Stimulated activated CD4-positive, alpha-beta T cell treated with anti-CD3 and anti-CD28 coated beads, Interleukin-2, amount 100 ng/mL, for 48 hours (primary cell): ENCODE measurements at places on chromosomes 7 and 10.

DNA sequence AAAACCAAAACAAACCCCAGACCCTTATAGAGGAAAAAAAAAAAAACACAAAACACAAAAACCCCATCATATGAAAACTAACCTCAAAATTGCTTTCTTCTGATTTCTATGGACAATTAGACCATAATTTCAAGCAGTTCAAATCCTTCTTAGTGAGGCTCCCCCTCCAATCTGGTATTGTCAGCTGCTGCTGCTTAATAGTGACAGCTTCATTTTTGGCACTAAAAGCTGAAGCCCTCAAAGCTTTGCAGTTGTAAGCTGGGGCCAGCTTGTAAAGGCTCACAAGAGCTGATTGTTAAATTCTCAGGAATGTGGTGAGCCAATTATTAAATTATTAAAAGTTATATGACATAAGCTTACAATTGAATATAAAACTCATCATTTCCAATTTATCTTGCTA lies 21.9 kb downstream of the ATXN7L1 start:
- no peak for DNase-seq

- no peak for DNase-seq
Measured at GRCh38 chr10:89360157-89360556, 17.7 kb upstream of the IFIT1B start.

DNA sequence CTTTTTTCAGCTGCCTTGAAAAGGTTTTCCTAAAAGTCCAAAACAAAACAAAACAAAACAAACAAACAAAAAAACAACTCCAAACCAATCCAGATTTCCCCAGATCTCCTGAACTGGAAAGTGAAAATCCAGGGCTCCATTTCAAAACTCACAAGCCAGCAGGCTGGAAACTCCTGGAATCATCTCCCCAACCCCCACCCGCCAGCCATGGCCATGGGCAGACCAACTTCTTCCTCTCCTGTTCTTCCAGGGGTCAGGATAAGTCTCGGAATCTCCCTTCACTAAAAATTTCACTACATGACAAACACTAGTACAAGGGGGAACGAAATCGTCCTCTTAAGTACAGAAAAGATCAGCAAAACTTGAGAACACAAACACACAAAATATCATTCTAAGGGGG lies 40.4 kb downstream of the GNA12 start:
- DNase-seq = no peak

- DNase-seq = no peak
Measured at GRCh38 chr10:70564113-70564725, 38.3 kb downstream of the PRF1 start.

GRCh38 chr10:9028231-9028630 lies 973.7 kb downstream of the GATA3 start:
- no peak for DNase-seq

- no peak for DNase-seq
Measured at GRCh38 chr10:23585666-23586065, 146.8 kb downstream of the OTUD1 start.

GRCh38 chr10:113978802-113979201 lies 64.9 kb upstream of the ADRB1 start:
- no peak for DNase-seq

DNA sequence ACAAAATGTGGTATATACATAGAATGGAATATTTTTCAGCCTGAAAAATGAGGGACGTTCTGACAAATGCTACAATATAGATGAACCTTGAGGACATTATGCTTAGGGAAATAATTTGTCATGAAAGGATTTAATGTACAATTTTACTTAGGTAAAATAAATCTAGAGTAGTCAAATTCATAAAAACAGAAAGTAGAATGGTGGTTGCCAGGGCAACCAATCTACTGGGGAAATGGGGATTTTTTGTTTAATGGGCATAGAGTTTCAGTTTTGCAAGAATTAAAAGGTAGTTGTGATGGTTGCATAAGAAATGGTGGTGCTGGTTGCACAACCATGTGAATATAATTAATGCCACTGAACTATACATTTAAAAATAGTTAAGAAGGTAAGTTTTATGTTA lies 296.0 kb upstream of the SP4 start:
- DNase-seq = no peak

DNA sequence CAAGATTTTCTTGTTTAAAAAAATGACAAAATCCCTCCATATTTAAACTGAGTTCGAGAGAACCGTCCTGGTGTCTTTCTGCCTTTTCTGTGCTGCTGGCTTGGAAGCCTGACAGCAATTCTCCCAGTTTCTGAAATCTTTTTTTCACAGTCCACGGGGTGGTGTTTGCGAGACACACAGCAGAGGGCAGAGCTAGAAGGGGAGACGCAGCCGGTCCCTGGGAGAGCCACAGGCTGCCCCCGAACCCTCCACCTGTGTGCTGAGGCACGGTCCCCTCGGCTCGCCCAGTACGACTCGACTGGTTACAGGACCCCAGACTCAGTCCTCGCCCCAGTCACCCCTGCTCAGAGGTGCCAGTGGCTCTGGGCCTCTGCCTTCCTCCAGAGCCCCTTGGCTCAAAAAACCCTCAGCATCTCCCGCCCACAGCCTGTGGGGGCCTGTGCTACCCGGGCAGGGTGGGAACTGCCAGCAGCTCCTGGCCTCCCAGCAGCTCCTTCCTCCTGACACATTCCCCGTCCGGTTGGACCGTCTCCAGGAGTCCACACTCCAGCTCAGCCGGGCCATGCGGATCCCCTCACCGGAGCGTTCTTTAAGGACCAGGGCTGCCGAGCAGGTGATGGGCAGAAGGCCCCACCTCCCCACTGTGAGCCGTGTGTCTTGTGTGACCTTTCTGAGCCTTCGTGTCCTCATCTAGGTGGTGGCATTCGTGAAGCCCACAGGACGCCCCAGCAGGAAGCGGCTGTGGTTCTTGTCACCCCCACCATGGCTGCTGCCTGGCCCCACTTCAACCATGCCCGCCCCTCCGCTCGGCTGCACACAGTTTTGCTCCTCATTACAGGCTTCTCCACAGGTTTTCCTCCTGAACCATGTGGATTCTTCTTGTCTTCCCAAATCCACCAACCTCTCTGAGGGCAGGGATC lies 52.3 kb upstream of the EN2 start:
- DNase-seq = no peak

DNA sequence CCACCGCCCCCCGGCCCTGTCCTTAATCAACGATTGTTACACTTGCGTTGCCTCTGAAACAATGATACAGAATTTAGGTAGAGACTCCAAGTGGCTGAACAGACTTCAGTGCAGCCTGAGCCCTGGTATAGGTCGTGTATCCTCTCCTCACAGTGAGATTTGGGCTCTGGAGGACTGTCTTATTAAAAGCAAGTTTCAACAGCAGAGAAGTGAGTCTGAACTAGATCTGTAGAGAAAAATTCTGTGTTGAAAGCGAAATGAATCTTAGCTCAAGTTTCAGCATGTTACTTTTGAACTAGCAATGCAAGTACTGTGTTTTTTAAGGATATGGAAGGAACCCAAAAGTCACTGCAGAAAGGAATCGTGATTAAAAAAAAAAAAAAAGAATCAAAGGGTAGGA lies 103.1 kb downstream of the HOXA1 start:
- no peak for DNase-seq

- DNase-seq = no peak
Measured at GRCh38 chr10:124303662-124304418, 114.9 kb downstream of the OAT start.

DNA sequence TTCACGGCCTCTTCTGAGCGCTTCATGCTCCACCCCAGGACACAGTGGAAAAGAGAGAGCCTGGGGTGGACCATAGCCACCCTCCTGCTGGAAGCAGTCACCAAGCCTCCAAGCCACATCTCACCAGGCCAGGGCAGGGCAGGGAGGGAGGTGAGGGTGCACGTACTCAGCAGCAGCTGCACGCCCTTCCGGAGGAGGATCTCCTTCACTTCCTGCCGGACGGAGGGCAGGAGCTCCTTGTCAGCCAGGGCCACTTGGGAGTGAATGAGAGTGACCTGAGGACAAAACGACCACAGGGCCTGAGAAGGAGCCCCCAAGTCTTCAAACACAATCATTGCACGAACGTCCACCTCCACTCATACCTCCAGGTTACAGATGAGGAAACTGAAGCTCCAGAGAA lies 15.0 kb downstream of the AIFM2 start:
- DNase-seq = no peak

DNA sequence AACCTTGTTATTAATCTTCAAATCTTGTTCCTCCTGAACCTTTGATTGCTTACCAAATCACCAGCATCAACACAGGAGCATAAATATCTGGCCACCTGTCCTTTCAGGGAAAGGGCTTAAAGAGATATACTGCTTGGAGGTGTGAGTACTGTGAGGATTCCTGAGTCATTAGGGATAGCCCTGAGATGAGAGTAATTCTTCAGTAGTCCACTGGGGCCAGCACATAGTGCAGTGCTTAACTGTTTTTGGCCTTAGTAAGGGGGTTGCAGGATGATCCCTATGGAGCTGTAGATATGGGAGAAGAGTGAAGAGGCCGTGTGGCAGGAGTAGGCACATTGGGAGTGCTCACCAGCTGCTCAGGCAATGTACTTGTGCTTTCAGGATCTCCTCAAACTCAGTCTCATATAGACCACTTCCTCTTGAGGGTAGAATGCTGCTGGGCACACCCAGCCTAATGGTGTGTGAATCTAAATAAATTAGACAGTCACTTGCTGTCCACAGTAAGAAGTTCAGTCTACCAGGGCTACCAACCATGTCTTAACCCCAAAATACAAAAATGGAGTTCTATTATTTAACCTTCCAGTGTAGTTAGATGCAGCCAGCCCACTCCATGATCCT lies 26.5 kb upstream of the GPR141 start:
- no peak for DNase-seq

DNA sequence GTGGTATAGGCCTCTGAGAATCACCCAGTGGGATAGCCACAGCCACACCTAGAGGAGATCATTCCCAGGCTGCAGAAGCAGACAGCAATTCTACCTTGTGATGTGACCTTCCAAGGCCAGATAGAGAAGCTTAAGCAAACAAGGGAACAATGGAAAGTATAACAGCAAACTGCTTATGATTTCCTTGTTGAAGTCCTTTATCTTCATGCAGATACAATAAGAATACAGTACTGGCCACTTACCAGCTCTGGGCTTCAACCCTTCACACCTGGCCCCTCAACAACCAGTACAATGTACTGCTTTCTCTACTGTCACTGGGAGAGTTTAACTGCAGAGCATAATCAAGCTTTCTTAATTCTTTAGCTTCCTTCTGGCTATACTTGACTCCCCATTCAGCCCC lies 22.6 kb upstream of the DDX50 start:
- DNase-seq = no peak

- DNase-seq = no peak
Measured at GRCh38 chr7:126727930-126728391, 524.8 kb downstream of the GRM8 start.

DNA sequence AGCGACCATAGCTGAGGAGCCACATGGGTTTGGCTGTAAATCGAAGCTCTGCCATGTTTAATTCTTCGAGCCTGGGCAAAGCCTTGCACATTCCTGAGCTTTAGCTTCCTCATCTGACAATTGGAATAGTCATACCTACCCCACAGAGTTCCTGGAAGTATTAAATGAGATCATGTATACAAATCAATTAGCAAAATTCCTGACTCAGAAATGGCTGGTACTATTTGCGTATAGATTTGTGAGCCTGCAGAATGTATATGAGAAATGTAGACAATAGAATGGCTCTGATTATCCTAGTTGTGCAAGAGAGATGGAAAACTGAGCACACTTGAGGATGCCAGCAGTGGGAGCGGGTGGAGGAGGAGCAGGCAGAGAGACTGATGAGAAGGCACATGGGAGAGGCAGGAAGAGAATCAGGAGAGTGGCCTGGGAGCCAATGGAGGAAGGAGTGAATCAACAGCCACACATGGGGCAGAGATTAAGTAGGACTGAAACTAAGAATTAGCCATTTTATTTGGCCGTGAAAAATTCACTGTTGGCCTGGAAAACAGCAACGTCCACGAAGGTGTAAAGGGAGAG lies 128.0 kb upstream of the C1GALT1 start:
- no peak for DNase-seq

DNA sequence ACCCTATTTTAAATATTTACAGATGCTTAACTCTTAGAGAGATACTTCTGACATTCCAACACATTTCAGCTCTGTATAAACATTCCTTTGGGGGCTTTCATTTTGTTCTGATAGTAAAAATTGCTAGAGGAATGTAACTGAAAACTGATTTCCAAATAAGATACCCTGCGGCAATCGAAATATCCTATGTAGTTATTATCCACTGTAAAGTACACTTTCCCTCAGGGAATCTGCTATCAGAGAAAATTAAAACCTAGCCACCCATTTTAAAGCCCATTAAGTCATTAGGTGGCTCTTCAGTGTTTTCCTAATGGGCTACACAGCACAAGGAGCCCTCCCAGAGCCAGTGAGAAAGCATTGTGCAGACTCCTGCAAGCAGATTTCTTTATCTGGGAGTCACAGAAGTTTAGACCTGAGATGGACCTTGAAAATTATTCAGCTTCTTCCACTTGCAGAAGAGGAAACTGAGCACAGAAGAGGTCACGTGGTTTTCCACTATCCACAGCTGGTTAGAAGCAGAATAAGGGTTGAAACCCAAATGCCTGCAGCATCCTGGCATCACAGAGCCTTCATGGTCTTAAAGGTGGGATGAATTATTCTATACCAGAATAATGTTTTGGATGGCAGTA lies 12.6 kb upstream of the CPVL start:
- DNase-seq = no peak

DNA sequence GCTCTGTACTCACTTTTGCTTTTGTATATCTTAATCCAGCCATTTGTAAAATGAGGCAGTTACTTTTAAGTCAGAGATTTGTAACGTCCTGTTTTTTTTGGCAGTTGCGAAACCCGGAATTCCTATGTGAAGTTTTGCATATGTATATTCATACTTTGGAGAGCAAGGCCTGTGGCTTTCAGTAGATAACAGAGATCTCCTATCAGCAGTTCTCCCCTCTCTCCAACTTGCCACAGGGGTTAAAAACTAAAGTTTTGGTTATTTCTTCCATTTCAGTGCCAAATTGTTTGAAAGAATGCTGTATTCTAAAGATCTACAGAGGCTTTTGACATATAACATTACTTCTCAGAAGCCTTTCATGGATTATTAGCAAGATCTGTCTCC lies 102.4 kb downstream of the EXOC4 start:
- no peak for DNase-seq

- DNase-seq = no peak
Measured at GRCh38 chr7:30074422-30075030, 46.3 kb downstream of the PLEKHA8 start.

- DNase-seq = no peak
Measured at GRCh38 chr7:119256446-119257131, 1016.4 kb upstream of the KCND2 start.

- DNase-seq = no peak
Measured at GRCh38 chr10:129847741-129848483, 116.2 kb downstream of the EBF3 start.

DNA sequence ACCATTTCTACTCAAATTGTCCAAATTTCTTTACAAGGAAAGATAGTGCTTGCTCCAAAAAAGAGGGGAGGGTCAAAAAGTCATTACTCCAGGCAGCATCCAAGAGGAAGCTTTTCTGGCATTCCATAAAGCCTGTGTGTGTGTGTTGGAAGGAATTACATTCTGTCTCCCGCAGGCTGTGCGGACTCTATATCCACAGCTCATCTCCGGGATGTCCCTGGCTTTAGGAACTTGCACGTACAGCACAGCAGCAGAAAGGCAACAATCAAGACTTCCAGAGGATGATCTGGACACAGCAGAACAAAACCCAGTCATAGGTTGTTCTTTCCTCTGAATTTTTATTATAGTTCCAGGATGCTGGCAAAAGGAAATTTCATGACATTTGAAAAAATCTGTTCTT lies 94.8 kb downstream of the ITIH5 start:
- DNase-seq = no peak

GRCh38 chr10:86659161-86659691 lies 4.9 kb downstream of the OPN4 start:
- no peak for DNase-seq

GRCh38 chr10:92916433-92916832 lies 68.1 kb downstream of the EXOC6 start:
- DNase-seq = no peak
